Hepatocyte (in vitro differentiated cells): ENCODE measurements at places on chromosomes 4 and X. TPM values are rescaled to one million over a fixed set of nuclear protein-coding genes. Genes with fewer than 3 reads are reported as not detected.

DNA sequence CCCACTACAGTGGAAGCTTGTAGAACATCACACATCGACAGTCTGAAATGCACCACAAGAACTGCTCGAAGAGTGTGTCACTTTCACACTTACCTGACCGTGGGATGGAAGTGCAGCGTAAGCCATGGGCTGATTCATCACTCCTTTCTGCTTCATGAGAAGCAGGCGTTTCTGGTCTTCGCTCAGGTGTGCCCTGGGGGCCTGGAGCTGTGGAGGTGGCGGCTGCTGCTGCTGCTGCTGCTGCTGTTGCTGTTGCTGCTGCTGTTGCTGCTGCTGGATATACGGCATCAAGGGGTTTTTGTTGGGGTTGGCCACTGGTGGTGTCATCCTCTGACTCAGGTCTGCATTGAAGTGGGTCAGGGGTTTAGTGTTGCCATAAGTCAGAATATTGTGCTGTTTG, 223.6 kb downstream of the MGST2 start:
- no peak for DNase-seq
- peaks cover 14% of the 10 kb centered on the region for H3K4me1 ChIP-seq
- no peak overlapping the region for H3K27ac ChIP-seq
- no peaks in the 10 kb centered on the region for H3K36me3 ChIP-seq
- H3K4me3 ChIP-seq, result no peak overlapping the region

Gene F8A1
- 6.4 and 7.7 TPM in 2 replicates for total RNA-seq

DNA sequence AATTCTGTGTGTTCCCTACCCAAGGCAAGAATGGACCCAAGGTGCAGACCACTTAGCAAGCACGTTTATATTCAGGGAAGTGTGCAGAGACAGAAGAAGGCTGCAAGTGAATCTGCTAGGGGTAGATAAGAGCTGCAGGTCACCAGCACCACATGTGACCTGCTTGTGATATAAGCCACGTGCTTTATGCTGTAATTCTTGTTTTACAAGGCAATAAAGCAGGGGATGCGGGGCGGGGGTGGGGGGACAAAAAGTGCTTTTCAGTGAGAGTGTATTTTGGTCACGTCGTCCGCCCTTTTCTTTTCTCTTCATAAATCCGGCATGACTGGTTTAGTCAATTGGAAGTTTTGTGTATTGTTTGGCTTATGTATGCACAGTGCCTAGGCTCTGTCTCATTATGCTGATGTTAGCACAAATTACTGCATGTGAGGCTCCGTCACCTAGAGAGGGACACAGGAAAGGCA, 192.7 kb downstream of the RBMX2 start:
- H3K36me3 ChIP-seq, result no peaks in the 10 kb centered on the region
- H3K27me3 ChIP-seq, result no peaks in the 10 kb centered on the region
- no peak overlapping the region for H3K4me3 ChIP-seq

DNA sequence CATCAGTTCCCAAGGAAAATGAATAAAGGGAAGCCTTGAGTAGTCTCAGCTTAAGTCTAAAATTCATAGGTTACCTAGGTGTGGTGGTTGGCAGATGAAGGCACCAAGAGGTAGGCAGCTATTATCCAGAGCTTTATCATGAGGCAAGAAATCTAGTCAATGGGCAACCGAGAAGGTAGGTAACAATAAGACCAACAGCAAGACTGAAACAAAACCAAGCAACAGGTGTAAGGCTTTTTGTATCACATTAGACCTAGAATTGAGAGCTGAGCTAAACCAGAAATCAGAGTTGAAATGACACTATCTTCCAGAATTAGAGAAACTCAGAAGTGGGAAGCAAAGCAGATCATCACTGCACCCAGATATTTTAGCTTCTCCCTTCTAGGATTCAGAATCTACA, 117.1 kb downstream of the CAMK2D start:
- peaks cover 65% of the 10 kb centered on the region for H3K4me1 ChIP-seq
- H3K27ac ChIP-seq, result peak overlapping the region; percentile 41
- no peaks in the 10 kb centered on the region for H3K36me3 ChIP-seq
- H3K4me3 ChIP-seq, result no peak overlapping the region
- DNase-seq, result no peak

DNA sequence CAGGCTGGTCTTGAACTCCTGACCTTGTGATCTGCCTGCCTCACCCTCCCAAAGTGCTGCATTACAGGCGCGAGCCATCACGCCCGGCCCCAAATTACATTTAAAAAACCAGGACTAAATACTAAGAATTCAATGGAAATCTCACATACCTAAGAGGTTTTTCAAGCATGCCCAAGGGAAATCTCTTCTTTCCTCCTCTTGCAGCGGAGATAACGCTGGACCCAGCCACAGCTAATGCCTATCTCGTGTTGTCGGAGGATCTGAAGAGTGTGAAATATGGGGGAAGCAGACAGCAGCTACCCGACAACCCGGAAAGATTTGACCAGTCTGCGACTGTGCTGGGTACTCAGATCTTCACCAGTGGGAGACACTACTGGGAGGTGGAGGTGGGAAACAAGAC, 7.4 kb downstream of the TRIML1 start:
- no peak for DNase-seq
- no peak overlapping the region for H3K27ac ChIP-seq
- no peak overlapping the region for H3K4me3 ChIP-seq
- H3K27me3 ChIP-seq, result no peaks in the 10 kb centered on the region
- H3K4me1 ChIP-seq, result no peaks in the 10 kb centered on the region

DNA sequence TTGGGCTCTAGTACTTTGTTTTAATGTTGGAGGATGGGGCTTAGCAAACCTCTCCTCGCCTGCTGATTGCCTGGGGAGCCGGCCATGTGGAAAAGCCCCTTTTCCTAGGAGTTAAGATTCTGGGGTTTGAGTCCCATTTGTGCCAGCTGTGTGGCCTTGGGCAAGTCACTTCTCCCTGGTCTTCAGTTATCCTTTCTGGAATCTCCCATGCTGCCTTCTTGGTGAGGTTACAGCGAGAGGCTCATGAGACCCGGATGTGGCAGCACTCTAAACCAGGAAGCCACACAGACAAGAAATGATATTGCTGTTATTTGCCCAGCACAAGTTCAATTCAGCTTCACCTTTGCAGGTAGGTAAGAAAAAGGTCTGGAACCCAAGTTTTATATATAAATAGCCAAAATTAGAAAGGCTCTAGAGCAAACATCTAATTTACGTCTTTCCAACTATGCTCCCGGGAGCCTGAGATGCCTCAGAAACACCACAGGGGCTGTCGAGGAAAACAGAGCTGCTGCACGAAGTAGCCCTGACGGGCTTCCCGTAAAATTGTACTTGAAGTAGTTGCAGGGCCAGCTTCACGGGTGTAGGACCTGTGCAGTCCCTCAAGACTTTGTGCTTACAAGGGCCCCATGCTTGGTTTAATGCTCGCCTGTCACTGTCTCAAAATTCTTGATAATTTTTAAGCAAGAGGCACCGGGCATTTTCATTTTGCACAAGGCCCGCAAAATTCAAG, 8.3 kb upstream of the SASH3 start:
- no peak for DNase-seq
- no peak overlapping the region for H3K4me3 ChIP-seq
- no peaks in the 10 kb centered on the region for H3K27me3 ChIP-seq
- H3K4me1 ChIP-seq, result peaks cover 3% of the 10 kb centered on the region
- H3K27ac ChIP-seq, result no peak overlapping the region

Gene ELF4
- 19.9 and 21.1 TPM in 2 replicates for total RNA-seq

GRCh38 chrX:20442597-20442996, 175.9 kb upstream of the RPS6KA3 start:
- H3K4me3 ChIP-seq, result no peak overlapping the region
- no peaks in the 10 kb centered on the region for H3K36me3 ChIP-seq
- no peaks in the 10 kb centered on the region for H3K27me3 ChIP-seq
- H3K4me1 ChIP-seq, result no peaks in the 10 kb centered on the region
- H3K27ac ChIP-seq, result no peak overlapping the region

Gene CFI
- total RNA-seq, result 162 and 163 TPM in 2 replicates

DNA sequence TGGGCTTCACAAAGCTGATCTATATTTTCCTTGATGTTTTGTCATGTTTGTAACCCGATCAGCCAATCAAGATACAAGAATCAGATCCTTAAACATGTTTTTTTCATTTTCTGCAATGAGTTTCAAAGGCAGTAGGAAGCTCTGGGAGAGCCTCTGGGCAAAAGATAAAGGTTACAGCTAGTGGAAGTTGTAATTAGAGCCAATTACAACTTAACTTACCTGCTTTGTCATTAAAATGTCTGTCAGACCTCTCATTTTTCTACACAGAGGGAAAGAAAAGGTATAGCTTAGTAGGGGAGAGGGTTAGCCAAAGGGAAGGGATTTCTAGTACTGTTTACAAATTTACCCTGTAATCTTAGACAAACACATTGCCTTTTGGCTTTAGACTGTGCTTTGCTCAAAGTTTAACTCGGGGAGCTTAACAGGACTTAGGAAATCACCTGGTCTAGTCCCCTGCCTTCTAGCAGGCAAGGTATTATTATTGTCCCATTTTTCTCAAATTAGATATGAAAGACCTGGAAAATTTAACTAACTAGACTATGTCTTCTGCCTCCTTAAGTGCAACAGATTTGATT, 55.8 kb downstream of the FGF16 start:
- DNase-seq, result no peak
- no peaks in the 10 kb centered on the region for H3K4me1 ChIP-seq
- H3K27me3 ChIP-seq, result no peaks in the 10 kb centered on the region
- H3K4me3 ChIP-seq, result no peak overlapping the region
- H3K27ac ChIP-seq, result no peak overlapping the region

GRCh38 chrX:110442635-110443034, 84.0 kb downstream of the RTL9 start:
- no peaks in the 10 kb centered on the region for H3K27me3 ChIP-seq
- no peak overlapping the region for H3K27ac ChIP-seq
- no peak overlapping the region for H3K4me3 ChIP-seq
- peak; percentile 37 for DNase-seq

Gene TMEM150C
- 4.0 and 4.5 TPM in 2 replicates for total RNA-seq

DNA sequence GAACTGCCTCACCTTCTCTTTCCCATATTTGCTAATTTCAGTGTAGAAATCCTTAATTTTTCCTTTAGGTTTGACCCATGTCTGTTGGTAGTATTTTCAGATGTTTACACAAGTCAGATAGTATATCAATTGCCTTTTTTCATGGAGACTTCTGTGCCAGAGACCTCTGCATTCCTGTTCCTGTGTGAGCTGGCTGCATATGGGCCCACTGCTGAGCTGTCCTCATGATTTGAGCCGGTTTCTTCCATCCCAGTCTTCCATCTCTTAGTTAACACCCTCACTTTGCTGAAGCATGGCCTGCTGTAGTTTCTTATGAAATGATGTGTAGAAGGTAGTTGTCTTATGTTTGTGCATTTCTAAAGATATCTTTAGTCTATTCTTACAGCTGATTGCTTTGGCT, 40.0 kb downstream of the CDS1 start:
- DNase-seq, result no peak
- no peaks in the 10 kb centered on the region for H3K4me1 ChIP-seq
- H3K27ac ChIP-seq, result no peak overlapping the region

GRCh38 chr4:106583567-106583966, 215.0 kb upstream of the GIMD1 start:
- DNase-seq, result peak; percentile 16
- peaks cover 6% of the 10 kb centered on the region for H3K4me1 ChIP-seq
- peak overlapping the region; percentile 13 for H3K27ac ChIP-seq

Gene NKX3-2
- 0.32 and 0.93 TPM in 2 replicates for total RNA-seq

GRCh38 chr4:109915385-109916026, 2.8 kb downstream of the EGF start:
- H3K36me3 ChIP-seq, result no peaks in the 10 kb centered on the region
- no peaks in the 10 kb centered on the region for H3K27me3 ChIP-seq
- peaks cover 10% of the 10 kb centered on the region for H3K4me1 ChIP-seq
- no peak overlapping the region for H3K4me3 ChIP-seq

Gene FHIP1A
- total RNA-seq, result 7.1 and 21.7 TPM in 2 replicates

Gene CDX4
- not detected in 2 replicates for total RNA-seq

DNA sequence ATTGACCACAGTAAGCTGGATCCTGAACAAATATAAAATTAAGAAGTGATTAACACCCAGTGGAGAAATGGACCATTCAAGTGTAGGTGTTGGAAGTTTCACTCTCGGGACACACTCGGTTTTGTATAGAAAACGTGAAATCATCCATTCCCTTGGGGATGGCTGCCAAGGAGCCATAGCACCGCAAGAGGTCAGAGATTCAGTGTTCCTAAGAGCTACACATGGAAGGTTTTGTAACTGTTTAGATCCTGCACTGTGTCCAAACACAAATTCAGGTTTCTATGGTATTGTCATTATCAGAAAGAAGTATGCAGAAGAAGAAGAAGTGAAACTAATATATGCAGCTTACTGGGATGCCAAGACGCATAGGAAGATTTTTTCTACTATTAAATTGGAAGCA, 281.0 kb downstream of the LDB2 start:
- no peaks in the 10 kb centered on the region for H3K36me3 ChIP-seq
- no peak overlapping the region for H3K4me3 ChIP-seq
- H3K27me3 ChIP-seq, result no peaks in the 10 kb centered on the region
- no peaks in the 10 kb centered on the region for H3K4me1 ChIP-seq
- no peak overlapping the region for H3K27ac ChIP-seq
- no peak for DNase-seq

Gene TMPRSS11A
- total RNA-seq, result 0.08 and 0.10 TPM in 2 replicates

- H3K27ac ChIP-seq, result no peak overlapping the region
- H3K36me3 ChIP-seq, result no peaks in the 10 kb centered on the region
- H3K4me1 ChIP-seq, result no peaks in the 10 kb centered on the region
- no peak for DNase-seq
- no peak overlapping the region for H3K4me3 ChIP-seq
Observed at GRCh38 chr4:150411520-150411919, 170.4 kb upstream of the MAB21L2 start.

Gene FRYL
- total RNA-seq, result 60.6 and 82.3 TPM in 2 replicates

- H3K4me3 ChIP-seq, result no peak overlapping the region
- H3K4me1 ChIP-seq, result no peaks in the 10 kb centered on the region
- no peak for DNase-seq
- no peaks in the 10 kb centered on the region for H3K36me3 ChIP-seq
- no peak overlapping the region for H3K27ac ChIP-seq
- no peaks in the 10 kb centered on the region for H3K27me3 ChIP-seq
Observed at GRCh38 chrX:25072247-25072646, 56.5 kb upstream of the ARX start.

Gene STK26
- total RNA-seq, result 43.3 and 48.0 TPM in 2 replicates

GRCh38 chr4:112889619-112890527, 159.6 kb upstream of the ANK2 start:
- H3K36me3 ChIP-seq, result no peaks in the 10 kb centered on the region
- no peaks in the 10 kb centered on the region for H3K4me1 ChIP-seq
- H3K27ac ChIP-seq, result no peak overlapping the region
- no peaks in the 10 kb centered on the region for H3K27me3 ChIP-seq

DNA sequence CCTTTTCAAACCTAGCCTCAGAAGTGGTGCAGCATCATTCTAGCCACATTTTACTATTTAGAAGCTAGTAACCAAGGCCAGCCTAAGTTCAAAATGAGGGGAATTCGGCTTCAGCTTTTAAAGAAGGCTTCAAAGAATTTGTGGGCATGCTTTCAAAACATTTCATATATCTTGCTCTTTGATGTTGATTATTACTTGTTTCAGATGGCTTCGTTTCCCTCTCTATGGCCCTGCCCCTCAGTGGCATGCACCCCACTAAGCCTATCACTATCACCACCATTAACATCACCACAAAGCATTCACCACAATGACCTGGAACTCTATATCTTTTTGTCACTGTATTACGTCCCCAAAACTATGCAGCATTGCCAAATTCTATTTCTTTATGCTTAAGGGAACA, 51.2 kb upstream of the FAM47B start:
- no peaks in the 10 kb centered on the region for H3K36me3 ChIP-seq
- H3K4me3 ChIP-seq, result no peak overlapping the region
- no peak for DNase-seq
- no peaks in the 10 kb centered on the region for H3K4me1 ChIP-seq
- H3K27me3 ChIP-seq, result no peaks in the 10 kb centered on the region
- no peak overlapping the region for H3K27ac ChIP-seq
